ENCODE measurements at places on chromosomes 6 and 20. TPM values are rescaled to one million over a fixed set of nuclear protein-coding genes. Genes with fewer than 3 reads are reported as not detected.

- H3K27ac ChIP-seq: no peak overlapping the region
- peaks cover 11% of the 10 kb centered on the region for H3K27me3 ChIP-seq
Observed at GRCh38 chr6:159080217-159080976, 35.6 kb upstream of the TAGAP start.

DNA sequence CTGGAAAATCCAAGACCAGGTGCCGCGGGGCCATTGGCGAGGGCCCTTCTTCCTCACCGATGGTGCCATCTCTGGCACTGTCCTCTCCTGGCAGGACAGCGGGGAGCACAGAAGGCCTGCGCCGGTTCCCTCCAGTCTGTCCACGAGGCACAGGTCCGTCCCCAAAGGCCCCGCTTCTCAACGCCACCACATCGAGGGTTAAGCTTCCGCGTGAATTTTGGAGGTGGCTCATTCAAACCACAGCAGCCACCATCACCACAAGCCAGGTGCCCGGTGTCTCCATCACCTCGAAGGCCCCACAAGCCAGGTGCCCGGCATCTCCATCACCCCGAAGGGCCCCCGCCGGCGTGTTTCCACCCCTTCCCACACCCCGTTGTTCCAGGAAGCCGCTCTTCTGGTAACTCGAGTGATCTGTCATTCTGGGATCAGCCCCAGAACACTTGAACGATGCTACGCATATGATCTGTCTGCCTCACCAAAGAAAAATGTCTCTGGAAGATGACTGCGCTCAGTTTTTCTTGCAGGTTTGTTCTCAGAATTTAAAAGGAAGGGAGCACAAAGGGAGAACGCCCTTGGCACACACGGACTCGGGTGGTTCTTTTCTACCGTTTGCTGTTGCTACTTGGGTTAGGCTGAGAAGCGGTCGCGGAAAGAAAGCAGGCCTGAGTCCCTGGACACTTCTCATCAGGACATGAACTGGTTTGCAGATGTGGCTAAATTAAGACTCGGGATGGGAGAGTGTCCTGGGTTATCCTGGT, 9.9 kb upstream of the KIF25 start:
- no peaks in the 10 kb centered on the region for H3K4me1 ChIP-seq
- H3K36me3 ChIP-seq: no peaks in the 10 kb centered on the region
- DNase-seq: no peak
- no peak overlapping the region for H3K4me3 ChIP-seq

GRCh38 chr20:63587776-63588591, 13.9 kb upstream of the HELZ2 start:
- DNase-seq: no peak
- no peaks in the 10 kb centered on the region for H3K4me1 ChIP-seq
- H3K36me3 ChIP-seq: peaks cover 53% of the 10 kb centered on the region
- no peaks in the 10 kb centered on the region for H3K27me3 ChIP-seq
- no peak overlapping the region for H3K4me3 ChIP-seq

DNA sequence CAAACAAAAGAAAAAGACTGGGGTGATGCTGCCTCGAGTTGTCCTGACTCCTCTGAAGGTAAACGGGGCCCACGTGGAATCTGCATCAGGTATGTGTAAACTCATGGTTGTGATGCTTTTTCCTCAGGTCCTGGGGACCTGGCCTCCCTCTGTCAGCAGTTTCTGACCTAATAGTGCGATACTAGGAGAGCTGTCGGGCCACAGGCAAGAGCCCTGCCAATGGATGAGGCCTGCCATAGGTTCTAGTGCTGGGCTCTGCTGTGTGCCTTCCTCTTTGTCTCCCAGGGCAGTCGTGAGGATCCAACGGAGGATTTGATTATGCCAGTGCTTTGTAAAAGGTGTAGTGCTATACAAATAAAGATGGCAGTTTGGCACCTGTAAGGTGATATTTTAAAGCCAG, 71.2 kb downstream of the ASXL1 start:
- H3K36me3 ChIP-seq: peaks cover 21% of the 10 kb centered on the region
- no peak overlapping the region for H3K27ac ChIP-seq
- no peak for DNase-seq
- no peak overlapping the region for H3K4me3 ChIP-seq
- no peaks in the 10 kb centered on the region for H3K27me3 ChIP-seq
- peaks cover 8% of the 10 kb centered on the region for H3K4me1 ChIP-seq

GRCh38 chr20:64203037-64203777, 39.0 kb downstream of the MYT1 start:
- no peaks in the 10 kb centered on the region for H3K36me3 ChIP-seq
- H3K27me3 ChIP-seq: no peaks in the 10 kb centered on the region
- no peak for DNase-seq
- H3K4me3 ChIP-seq: no peak overlapping the region

DNA sequence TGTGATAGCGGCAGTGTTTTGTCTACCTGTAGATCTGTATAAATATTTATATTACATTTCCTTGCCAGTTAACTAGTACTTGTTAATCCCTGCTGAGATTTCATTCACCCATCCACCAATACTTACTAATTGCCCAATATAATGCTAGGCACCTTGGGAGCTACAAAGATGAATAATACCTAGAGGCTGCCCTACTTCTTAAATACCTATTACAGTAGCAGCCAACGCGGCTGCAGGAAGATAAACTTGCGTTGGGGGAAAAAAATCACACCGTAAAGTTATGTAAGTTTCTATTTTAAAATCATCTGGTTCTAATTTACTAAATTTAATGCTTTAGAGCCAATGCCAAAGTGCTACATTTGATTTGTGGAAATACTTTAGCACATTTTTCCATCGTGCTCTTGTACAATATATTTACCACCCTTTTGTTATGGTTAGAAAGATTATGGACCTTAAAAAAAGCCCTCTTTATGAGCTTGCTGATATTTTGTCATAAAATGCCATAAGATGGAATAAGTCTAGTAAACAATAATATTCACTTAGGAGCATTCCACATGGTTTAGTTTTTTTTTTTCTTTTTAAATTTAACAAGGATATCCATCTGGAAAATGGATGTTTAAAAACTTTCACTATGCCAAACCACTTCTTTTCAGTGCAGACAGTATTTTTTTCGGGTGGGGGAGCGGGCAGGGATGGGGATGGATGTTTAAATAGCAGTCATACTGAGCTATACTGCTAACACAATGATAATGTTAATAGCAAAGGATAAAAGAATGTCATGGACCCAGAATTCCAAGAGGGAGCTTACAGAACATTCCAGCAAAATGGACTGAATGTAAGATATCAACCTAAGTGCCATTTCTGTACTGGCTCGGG, 13.2 kb upstream of the NEDD9 start:
- no peak overlapping the region for H3K27ac ChIP-seq
- no peak overlapping the region for H3K4me3 ChIP-seq
- no peak for DNase-seq
- H3K27me3 ChIP-seq: no peaks in the 10 kb centered on the region

DNA sequence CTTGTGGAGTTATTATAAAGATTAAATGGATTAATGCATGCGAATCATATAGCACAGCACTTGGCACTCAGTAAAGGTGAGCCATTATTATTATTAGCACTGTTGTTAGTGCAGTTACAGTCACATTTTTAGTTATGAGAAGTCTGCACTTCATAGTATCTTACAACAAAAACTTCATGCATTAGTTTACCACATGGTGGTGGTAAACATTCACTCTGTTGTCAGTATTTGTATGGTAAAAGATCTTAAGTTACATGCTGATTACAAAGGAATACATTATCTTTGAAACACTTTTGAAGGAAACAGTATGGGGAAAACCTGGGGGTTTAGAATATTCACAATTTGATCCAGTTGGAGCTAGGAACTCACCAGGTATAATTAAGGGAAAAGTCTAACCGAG, 20.8 kb downstream of the TMEM14A start:
- DNase-seq: no peak
- H3K4me3 ChIP-seq: no peak overlapping the region
- H3K27ac ChIP-seq: no peak overlapping the region
- H3K27me3 ChIP-seq: no peaks in the 10 kb centered on the region
- no peaks in the 10 kb centered on the region for H3K36me3 ChIP-seq
- no peaks in the 10 kb centered on the region for H3K4me1 ChIP-seq

DNA sequence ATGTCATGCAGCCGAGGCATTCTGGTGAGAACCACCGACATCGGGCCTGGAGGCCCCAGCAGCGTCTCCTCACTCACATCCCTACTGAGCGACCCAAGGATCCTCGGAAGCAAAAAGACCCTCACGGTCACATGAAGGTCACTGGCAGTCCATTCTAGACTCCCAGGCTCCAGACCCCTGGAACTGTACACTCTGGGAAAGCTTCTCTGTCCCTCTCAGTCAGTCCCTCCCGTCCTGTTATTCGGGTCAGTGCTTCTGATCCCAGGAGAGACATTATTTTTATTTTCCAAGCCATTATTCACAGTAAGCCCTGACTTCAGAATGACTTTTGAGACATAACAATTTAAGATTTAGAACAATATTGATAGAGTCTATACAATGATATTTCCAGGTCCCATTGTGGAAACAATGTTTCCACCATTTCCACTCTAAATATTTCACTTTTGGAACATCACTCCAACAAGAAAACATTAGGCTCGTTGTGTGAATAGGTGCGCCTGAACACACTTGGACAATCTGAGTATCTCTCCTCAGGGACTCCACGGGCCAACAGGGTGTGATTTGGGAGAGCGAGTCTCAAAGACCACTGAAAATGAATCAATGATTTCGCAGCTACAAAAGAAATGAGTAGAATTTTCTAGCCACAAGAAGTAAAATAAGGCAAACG, 199.7 kb downstream of the SOD2 start:
- H3K4me1 ChIP-seq: peaks cover 3% of the 10 kb centered on the region
- DNase-seq: no peak
- no peak overlapping the region for H3K27ac ChIP-seq
- no peaks in the 10 kb centered on the region for H3K27me3 ChIP-seq
- no peak overlapping the region for H3K4me3 ChIP-seq
- H3K36me3 ChIP-seq: no peaks in the 10 kb centered on the region

DNA sequence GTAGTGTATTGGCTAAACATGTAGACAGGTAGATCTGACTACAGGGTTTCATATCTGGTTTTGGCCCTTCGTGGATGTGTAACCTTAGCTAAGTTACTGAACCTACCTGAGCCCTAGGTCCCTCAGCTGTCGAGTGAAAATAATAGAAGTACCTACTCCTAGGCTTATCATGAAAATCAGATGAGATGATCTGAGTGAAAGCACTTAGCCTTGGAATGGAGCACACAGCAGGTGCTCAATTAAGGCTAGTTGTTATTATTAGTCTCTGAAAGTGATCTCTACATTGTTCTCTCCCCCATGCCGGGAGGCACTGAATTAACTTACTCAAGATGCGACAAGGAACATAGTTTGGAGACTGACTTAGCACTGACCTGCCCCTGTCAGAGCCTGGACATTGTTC, 174.7 kb upstream of the ZNF217 start:
- H3K4me3 ChIP-seq: no peak overlapping the region
- H3K27me3 ChIP-seq: no peaks in the 10 kb centered on the region
- no peaks in the 10 kb centered on the region for H3K4me1 ChIP-seq
- no peak for DNase-seq

DNA sequence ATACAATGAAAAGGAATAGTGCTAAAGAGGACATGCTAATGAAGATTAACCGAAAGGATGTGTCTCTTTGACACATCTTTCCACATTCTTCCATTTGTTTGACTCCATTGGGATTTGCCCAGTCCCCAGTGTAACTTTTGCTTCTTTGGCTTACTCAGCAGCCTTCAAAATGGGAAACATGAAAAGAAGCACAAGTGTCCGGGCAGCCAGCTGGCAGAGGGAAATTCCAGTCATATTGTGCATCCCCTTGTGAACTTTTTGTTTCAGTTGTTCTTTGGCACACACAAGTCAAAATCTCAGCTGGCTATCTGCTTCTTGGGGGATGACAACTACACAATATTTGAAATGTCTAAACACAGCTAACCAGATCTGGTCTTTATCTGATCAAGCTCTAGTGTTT, 157.4 kb downstream of the OGFRL1 start:
- no peak overlapping the region for H3K4me3 ChIP-seq
- H3K27ac ChIP-seq: no peak overlapping the region
- H3K4me1 ChIP-seq: no peaks in the 10 kb centered on the region
- no peaks in the 10 kb centered on the region for H3K27me3 ChIP-seq
- no peaks in the 10 kb centered on the region for H3K36me3 ChIP-seq
- DNase-seq: no peak

- H3K36me3 ChIP-seq: no peaks in the 10 kb centered on the region
- H3K27ac ChIP-seq: no peak overlapping the region
- no peak overlapping the region for H3K4me3 ChIP-seq
- no peak for DNase-seq
Observed at GRCh38 chr6:103769431-103769830, 1090.3 kb downstream of the HACE1 start.

GRCh38 chr6:36906539-36907325, 21.0 kb downstream of the C6orf89 start:
- peak; percentile 75 for DNase-seq
- peaks cover 9% of the 10 kb centered on the region for H3K4me1 ChIP-seq
- H3K27ac ChIP-seq: peak overlapping the region; percentile 64

DNA sequence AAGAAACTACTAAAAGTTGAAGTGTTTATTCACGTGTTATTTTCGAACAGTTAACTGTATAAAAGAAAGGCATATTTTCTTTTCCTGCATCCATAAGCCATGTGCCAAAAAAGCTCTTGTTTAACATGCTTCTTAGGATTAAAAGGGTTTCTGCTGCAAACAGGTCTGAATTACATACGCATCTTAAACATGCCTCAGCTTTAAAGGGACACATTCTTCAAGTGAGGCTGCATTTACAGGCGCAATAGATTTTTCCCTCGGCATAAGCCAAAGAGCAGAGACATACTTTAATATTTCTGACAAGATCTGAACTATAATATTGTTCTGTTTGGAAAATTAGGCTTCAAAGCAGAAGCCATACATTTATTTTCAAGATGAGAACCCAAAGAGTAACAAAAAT, 39.4 kb downstream of the PDE7B start:
- no peaks in the 10 kb centered on the region for H3K36me3 ChIP-seq
- H3K27me3 ChIP-seq: no peaks in the 10 kb centered on the region
- no peak overlapping the region for H3K27ac ChIP-seq
- H3K4me3 ChIP-seq: no peak overlapping the region
- H3K4me1 ChIP-seq: no peaks in the 10 kb centered on the region
- DNase-seq: no peak

The PSORS1C1 gene
- 5.5 TPM for total RNA-seq

The IL17F gene
- total RNA-seq: not detected

The SYNDIG1 gene
- 24.2 TPM for total RNA-seq

The PRSS35 gene
- total RNA-seq: 0.20 TPM

The CTCFL gene
- total RNA-seq: not detected

The KCNK5 gene
- total RNA-seq: 0.08 TPM

The PRICKLE4 gene
- total RNA-seq: 3.7 TPM

The FGD2 gene
- total RNA-seq: 6.1 TPM

The BHLHE23 gene
- not detected for total RNA-seq

The TBXT gene
- total RNA-seq: not detected

The SCRT2 gene
- total RNA-seq: not detected

The ZC2HC1B gene
- total RNA-seq: not detected

The CST7 gene
- 0.35 TPM for total RNA-seq

Data from heart left ventricle (tissue), 16 donors.